ENCODE measurements at places on chromosomes 7 and 10.

DNA sequence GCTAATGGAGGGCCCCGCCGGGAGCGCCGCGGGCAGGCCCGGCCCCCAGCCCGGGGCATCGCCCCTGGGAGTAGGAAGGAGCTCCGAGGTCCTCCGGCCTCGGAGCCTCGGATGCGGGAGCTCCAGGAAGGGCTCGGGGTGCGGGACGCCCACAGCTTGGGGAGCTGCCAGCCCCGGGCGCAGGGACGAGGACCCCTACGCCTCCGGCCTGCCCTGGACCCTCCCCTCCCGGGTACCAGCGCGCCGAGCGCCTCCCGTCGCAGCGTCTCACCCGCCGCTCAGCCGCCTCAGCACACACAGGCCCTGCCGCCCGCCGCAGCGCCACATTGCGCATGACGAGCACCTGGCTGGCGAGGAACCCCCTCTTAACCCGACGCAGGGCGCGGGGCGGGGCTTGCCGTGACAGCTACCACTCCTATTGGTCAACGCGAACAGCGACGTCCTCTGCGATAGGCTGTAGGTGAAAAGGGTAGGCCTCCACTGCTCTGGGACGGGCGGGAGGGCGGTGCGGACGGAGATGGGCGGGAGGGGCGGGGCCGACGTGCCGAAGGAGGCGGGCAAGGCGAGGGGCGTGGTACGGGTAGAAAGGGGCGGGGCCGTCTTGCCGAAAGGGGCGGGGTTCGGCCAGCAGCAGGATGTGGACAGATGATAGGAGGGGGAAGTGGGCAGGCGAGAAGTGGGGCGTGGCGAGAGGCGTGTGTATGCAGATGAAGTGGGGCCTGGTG lies at the start of gene PITRM1:
Gene PITRM1, minus strand, starts transcription at position 337 of the 725 bp plus-strand sequence. Its CDS starts 10 bp downstream, at position 327.
- peak; percentile 99 for DNase-seq

DNA sequence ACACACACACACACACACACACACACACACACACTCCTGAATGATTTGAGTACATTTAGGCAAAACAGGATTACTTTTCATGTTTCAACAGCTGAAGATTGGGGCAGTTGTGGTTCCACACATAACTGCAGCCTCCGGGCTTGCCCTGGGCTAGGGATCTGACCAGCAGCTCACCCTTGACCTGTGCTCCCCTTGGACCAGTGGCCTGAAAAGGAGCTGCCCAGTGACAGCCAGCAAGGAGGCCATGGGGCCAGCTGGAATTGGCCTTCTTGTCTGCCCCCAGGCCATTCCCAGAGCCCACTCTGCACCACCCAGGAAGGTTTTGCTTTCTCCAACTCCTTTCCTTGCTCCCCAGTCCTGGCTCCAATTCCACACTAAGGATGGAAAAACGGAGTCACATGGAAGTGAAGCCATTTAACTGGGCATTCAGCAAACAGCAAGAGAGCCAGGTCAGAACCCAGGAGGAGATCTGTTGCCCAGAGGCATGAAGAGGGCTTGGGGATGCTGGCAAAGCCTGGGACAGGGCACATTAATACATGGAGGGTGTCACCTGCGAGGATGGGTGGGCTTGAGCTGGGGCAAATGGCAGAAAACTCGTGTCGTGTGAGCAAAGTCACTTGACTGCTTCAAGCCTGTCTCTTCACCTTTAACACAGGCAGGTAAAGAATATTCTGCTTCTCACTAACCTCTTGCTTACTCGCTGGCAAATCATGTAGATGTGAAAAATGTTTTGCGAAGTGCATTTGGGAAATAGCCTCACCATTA lies 61.5 kb upstream of the GDF10 start:
- DNase-seq: no peak

DNA sequence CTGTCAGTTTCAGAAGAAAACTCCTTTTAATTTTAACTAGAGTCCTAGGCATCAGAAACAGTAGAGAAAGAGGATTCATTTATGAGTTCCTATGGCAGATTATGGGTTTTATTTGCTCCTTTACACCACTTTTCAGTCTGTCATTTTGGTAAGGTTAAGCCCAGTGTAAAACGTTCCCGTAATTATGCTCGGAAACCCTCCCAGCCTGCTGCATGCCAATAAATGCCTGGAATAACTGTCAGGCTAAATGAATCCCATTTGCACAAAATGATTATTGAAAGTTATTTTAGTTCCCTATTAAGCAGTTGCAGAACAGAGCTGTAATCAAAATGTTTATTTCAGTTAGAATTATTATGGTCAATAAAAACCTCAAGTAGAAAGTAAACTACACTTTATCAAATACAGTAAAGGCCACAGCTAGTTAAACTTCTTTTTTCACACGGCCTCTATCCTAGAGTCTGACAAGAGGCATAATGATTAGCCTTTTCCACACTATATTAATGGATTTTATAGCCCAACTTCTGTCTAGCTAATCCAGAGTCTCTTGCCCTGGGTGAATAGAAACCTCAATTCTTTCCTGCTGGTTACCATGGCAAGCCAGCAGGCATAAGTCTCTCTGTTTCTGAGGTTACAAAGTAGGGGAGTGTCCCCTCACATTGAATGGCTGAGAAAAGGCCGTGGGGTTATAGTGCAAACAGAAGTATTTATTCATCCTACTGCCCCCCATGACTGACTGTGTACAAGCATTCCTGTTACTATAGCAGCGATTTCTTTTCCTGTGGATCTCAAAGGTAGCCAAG lies 80.8 kb upstream of the NPVF start:
- DNase-seq: no peak

GRCh38 chr10:75606203-75606779 lies 174.9 kb downstream of the LRMDA start:
- DNase-seq: no peak

GRCh38 chr10:35613597-35614226 lies 8.6 kb downstream of the GJD4 start:
- no peak for DNase-seq

DNA sequence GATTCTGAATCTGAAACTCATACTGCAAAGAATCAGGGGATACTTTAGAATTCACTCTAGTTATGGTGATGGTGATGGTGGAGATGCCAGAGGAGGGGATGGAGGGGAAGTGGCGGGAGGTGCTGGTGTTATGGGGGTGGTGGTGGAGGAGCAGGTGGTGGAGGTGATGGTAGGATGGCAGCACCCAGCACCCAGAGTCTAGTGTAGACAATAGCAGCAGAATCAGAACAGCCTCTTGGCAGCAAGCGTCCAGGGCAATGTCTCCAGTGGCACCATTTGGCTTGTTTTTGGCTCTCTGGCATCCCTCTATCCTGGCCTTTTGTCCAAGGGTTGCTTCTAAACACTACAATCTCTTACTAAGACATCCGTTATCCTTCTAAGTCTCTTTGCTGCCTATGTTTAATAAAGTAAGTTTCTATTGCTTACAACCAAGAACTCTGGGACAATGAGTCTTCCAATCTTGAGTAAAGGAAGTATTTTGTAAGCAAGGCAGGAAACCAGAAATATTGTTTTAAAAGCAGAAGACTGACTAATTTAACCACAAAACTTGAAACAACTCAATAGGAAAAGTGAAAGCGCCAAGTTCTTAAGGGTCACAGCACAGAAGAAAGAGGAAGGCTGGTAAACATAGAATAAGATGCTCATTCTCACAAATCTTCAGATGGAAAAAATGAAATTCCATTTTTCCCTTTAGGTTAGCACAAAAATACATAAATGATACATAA lies 42.4 kb upstream of the GDF10 start:
- DNase-seq: no peak

DNA sequence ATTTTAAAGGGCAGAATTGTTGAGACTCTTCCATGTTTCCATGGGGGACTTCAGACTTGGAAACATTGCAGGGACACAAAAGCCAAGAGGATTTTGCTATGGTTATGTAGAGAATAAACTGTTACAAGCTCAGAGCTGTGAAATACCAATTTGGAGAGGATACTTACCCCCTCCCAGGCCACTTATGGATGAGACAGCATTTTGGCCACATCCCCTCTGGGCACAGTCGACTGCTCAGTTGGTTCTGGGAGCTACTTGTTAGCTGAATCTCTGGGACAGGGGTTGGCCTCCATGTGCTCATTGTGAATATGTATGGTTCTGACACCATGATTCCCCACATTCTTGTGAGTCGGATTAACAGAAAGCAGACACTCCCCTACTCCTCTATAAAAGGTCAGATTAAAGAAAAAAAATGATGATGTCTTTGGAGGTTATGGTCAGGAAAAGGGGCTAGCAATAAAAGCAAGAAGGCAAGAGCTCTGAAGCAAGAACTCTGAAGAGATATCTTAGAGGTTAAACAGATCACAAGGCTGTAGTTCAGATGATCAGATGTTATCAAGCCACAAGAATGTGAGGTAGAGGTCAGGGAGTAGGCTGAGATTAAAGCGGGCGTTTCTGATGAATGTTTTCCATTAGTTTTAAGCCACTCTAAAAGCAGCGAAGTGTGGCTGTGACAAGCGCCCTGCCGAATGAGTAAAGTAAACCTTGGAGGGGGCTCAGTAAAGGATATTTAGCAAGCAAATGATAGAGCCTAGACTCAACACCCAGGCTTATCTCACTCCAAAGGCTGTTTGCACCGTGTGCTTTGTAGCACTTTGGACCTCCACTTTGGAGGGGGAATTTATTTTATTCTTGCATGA lies 17.2 kb downstream of the STAMBPL1 start:
- no peak for DNase-seq

- no peak for DNase-seq
Observed at GRCh38 chr7:151174246-151175046, 7.0 kb upstream of the GBX1 start.

DNA sequence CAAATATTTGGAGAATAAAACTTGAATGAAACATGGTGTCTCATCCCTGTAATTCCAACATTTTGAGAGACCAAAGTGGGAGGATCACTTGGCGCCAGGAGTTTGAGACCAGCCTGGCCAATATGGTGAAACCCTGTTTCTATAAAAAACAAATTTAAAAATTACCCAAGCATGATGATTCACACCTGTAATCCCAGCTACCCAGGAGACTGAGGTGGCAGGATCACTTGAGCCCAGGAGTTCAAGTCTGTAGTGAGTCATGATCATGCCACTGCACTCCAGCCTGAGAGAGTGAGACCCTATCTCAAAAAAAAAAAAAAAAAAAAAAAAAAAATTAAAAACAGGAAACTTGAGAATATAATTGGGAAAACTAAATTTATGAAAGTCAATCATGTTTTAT lies 481.1 kb downstream of the SEMA3D start:
- DNase-seq: no peak
